Glomerular endothelial cell (primary cell): ENCODE measurements at places on chromosomes 6 and 20.

- DNase-seq: no peak
Measured at GRCh38 chr6:85417336-85417735, 32.5 kb upstream of the NT5E start.

- DNase-seq: no peak
Measured at GRCh38 chr6:72760114-72760793, 138.4 kb downstream of the KCNQ5 start.

- no peak for DNase-seq
Measured at GRCh38 chr6:112231594-112232060, 22.7 kb downstream of the LAMA4 start.

DNA sequence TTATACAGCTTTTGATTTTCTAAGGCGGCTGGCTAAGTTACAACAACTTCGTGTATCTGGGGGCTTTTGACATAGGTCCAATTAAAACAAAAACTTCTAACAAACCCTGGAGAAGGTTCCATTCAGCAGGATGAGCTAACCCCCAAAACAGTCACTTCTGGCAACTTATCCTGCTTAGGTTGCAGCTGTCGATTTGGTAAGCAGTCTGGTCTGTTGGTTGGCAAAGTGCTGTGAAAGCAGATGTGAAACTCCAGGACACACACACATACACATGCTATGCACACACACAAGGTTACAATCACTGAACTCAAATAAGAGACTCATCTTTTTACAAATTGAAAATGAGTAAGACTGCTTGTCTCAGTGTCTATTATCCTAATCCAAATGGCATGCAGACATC, 119.0 kb upstream of the STMND1 start:
- DNase-seq: no peak

DNA sequence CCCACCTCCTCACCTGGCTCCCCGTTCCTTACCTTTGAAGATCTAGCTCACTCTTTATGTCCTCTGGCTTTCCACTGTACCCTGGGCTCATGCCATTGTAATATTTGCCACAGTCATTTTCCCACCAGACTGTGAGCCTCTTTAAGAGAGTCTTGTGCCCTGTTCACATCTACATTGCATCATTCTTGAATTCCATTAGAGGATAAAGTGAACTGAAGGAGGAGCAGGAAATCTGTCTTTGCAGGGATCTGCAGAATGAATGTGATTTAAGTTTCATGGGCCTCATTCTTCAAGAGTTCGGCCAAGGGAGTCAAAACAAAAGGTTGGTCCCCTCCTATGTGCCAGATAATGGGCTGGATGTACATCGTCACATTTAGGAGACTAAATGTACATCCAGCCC, 272.6 kb upstream of the CITED2 start:
- DNase-seq: no peak

- DNase-seq: no peak
Measured at GRCh38 chr6:158591134-158591809, 31.4 kb downstream of the TMEM181 start.

DNA sequence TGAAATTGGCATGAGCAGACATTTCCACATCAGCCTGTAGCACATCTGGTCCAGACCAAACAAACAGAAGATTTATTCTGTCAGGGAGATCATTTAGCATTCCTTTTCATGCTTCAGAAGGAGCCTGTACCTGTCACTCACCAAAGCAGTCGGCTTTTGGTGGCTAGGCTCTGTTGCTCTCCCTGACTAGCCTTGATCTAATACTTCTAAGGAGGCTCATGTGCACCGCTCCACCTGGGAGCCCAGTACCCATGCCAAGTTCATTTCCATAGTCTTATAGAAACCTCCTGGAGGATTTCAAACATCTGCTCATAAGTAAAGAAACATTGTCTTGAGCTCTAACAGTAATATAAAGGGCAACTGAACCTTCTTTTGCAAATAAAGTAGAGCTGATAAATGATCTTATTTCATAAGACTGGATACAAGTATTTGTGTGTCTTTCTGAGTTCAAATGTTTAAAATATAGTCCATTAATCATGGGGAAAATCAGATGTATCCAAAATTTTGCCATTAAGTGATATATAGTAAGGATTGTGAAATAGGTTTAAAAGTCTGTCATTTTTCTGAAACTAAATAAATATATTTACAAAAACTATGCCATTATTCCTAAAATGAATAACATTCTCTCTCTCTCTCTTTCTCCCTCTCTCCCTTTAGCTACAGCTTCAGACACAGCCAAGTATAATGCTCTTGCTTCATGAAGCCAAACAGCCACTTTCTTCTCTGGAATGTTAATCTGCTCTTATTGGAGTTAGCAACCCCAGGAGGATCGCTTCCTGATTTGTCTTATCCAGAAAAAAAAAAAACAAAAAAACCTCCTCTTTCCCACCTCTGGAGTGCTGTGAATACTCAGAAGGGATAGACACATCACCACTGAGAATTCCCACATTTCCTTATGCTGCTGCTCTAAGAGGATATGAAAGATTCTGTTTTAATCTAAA, 192.7 kb upstream of the TFAP2D start:
- DNase-seq: no peak

- no peak for DNase-seq
Measured at GRCh38 chr6:164854526-164854925, 454.9 kb downstream of the C6orf118 start.

DNA sequence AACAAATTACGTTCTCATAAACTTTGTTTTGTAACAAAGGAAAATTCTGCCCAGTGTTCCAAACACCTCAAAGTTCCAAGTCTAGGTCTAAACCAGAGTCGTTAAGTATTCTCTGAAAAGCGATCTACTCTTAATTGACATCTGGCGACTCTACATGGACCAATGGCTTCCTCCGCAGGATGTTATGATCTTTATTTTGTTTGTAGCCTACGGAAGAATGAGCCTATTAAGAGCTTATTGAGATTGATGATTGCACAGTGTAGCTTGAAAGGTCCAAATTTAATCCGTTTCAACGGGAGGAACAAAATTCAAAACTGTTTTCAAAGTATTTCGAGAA, 61.1 kb downstream of the FAM217A start:
- no peak for DNase-seq

DNA sequence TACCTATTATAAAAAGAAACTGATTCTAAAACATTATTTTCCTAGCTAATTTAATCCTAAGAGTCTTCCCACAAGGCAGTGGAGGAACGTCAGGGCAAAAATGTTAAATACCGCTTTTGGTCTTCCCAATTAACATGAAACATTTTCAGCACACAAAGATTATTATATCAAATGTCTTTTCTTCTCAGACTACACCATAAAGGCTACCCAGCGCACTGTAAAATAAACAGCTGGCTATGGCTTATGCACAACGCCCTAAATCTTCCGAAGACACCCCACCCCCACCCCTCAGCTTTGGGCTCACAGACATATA, 1.0 kb downstream of the NUDT3 start:
- DNase-seq: no peak
